ENCODE measurements at places on chromosomes 12 and 14.
A peak's percentile ranks its signal among the peaks of the same experiment; 100 is the strongest.

DNA sequence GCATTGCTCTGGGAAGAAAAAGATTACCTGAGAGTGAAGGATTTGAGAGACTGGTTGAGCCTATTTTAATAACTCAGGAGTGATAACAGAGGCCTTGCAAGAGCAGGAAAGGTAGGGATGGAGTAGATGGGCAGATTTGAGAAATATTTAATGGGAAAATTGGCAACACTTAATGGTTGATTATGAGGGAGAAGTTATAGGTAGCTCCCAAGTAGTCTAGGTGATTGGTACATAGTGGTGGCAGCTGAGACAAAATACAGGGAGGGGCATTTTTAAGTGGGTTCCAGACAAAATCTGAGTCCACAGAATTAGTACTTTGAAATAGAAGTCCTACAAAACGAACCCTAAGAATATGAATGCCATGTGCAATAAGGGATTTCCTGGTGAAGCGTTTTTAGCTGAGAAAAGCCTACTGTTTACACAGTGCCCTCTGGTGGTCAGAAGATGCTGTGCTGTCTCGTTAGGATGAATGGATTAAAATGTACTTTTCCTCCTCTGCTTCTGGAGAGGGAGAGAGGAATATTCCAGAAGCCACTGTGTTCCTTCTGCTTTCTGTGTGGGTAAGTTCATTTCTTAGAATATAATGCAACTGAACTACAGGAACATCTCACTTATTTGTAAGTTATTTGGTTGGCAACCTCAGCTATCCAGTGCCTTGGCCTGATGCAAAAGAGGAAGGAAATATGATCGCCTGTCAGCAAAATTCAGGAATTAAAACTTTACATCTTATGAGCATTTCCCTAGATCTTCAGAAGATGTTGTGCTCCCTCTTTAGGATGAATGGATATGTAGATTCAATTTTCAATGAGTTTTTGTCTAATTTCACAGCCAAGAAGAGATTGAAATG is 6.5 kb downstream of the ZBTB1 start:
- peak; percentile 74 for DNase-seq

DNA sequence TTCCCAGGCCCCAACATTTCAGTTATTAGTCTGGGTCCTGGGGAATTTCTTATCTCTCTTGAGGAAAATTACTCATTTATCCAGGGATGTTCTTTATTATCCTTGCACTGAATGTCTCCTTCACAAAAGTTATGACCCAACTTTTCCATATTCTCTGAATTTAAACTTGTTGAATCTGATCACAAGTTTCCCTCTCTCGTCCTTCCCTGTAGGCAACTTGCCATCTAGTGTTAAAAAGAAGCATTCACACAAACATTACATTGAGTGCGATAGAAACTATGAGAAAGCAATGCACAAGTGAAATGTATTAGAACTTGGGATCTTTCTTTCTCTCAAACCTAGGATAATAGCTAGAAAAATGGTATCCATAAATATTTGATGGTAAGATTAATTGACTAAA is 608.4 kb downstream of the FSCB start:
- no peak for DNase-seq

- DNase-seq, result no peak
These were observed 73.3 kb downstream of the ERC1 start for GRCh38 chr12:1064317-1064716.

DNA sequence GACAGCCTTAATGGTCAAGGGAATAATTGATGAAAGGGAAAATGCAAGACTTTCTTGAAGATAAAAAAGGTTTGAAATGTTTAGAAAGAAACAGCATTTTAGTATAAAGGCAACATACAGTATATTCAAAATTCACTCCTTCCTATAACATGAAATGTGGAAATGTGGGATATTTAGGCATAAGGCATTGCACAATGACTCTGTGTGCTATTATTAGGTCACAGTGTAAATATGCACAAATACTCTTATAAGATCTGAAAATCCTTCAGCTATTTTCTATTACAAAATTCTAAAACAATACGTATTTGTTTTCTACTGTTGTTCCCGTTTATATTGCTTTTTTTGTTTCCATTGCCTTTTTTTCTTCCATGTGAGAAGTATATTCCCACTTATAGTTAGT is 127.7 kb downstream of the SLC16A7 start:
- no peak for DNase-seq

DNA sequence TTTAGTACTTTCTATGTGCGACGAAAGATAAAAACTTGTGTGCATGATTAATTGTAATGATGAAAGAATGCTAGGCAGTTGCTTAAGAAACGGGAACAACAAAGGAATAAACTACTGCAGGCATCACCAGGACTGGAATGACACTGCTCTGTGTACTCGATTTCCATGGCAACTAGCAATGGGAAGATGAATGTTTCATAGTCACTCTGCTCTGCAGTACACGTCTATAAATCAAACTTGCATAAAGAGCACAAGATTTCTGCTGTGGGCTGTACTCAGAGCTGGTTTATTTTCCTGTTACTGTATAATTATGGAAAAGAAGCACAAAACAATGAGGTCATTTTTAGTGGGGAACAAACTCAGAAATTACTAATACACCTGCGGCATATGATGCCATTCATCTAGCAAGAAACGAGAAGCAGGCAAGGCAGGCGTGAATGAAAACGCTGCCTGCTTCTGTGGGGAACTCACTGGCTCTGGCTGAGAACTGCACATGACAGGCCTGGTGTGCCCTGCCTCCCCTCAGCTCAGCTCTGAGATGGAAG is 41.8 kb downstream of the EFCAB11 start:
- DNase-seq, result peak; percentile 63

DNA sequence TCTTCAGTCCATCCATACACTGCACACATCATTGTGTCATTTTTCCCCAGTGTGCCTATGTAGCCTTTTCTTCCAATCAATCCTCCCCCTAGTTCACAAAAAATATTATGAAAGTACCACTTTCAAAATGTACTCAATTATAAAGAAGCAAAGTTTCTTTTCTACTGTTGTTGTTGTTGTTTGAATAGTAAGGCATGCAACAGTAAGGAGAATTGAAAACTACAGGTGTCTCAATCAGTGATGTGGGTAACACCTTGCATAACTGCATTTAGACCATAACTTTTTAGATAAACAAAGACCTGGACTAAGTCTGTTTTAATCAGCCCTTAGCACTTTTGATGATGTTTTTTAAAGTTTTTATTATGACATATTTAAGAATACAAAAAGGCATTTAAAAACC is 104.4 kb downstream of the EML5 start:
- DNase-seq, result no peak

DNA sequence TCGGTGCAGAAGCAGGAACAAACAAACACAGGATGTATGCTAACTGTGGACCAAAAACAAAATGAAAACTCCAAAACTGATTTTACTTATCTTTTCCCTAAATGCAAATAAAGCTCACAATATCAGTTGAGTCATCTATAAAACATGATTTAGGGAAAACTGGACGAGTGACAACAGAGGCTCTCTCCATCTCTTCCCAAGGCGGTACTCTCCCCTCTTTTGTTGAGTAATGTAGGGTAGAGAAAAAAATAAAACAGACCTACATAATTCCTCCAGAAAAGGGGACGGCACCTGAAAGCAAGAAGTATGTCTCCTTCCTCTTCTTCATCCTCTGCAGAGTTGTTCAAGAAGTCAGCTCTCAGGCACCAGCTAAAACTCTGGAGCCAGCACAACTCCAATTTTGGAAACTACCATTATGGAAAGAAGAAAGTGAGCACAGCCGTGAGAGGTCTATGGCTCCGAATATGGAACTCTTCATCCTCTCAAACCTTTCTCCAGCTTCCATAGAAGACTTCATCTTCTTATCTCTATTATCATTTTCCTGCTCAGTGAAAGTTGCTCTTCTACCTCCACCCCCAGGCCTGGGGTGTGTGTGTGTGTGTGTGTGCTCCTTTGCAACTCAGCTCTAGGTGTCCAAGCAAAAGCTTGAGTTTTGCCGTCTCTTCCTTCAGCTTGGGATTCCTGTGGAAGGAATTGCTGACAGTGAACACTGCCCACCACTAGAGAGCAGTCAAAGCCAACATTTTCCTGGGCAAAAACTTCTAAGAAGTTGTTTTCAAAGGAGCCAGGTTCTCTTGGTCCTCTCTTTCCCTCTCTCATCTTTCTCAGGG is 155.4 kb downstream of the DIO2 start:
- peak; percentile 77 for DNase-seq

GRCh38 chr14:92317511-92317910 is 5.5 kb upstream of the SLC24A4 start:
- DNase-seq, result no peak

DNA sequence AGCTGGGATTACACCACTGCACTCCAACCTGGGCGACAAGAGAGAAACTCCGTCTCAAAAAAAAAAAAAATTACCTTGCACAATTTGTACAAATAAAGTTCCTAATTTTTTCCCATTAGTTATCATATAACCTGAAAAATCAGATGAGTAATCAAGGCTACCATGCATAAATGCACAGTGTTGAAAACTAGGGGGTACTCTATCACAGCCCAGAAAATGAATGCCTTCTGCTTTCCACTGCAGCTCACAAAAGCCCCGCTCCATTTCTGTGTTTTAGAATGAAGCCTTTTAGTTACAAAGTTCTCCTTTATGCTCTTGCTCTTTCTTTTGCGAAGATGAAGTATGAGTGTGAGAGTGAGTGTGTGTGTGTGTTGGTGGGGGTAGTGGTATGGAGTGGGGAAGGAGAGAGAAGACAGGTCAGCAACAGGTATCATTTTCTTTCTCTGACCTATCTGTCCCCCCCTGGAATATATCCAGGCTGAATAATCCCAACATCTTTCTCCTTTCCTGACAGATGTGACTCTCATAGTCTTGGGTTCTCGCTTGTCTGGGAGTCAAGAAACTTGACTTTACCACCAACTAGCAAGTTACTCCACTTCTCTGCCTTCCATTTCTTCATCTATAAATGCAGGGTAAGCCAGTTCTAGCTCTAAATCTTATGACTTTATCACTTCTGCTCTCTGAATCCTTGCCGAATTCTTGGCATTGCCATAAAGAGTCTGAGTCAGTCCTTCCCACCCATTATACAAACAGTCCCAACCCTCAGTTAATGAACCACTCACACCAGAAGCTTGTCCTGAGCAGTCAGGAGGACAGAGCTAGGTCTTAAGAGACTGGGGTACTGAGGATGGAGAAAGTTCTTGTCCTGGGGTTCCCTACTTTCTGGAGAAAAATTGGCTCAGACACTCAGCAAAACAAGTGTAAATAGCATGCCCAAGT is 16.1 kb downstream of the BIN2 start:
- DNase-seq, result no peak

- DNase-seq, result no peak
These were observed 45.0 kb downstream of the LRTM2 start for GRCh38 chr12:1865284-1865866.

GRCh38 chr14:29820785-29821184 is 106.9 kb downstream of the PRKD1 start:
- DNase-seq, result no peak

DNA sequence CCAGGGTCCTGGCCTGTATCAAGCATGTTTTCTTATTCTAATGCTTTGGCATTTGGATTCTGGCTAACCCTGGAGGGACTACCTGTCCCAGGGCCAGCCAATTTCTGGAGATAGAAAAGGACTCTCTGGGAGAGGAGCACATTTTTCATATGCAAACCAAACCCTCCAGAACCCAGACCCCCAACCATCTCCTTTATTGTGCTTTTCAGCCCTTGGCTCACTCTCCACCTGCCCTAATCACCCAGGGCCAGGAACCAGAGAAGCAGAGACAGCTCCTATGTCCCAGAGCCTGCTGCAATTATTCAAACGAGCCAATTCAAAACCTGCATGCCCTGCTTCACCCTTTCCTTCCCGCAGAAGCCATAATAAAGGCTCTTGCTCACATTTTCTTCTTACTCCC is 23.8 kb downstream of the HSPB8 start:
- DNase-seq, result peak; percentile 84

DNA sequence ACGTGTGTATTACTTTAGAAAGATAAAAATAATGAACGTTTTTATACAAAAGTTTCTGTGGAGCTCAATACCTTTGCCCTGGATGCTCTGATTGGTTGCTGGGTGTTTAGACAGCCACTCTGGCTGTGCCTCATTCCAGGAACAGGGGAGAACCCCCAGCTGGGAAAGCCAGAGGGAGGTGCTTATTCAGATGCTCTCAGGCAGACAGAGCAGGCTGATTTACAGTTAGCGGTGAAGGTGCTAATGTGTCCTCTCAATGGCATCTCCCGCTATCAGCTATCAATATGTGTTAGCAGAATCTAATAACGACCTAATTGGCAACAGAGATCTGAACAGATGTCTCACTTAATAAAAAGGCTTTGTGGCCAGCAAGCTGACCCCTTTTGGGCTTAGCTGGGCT is 402.3 kb downstream of the NUAK1 start:
- DNase-seq, result no peak

GRCh38 chr12:13071305-13072280 is 27.4 kb downstream of the FAM234B start:
- DNase-seq, result no peak

DNA sequence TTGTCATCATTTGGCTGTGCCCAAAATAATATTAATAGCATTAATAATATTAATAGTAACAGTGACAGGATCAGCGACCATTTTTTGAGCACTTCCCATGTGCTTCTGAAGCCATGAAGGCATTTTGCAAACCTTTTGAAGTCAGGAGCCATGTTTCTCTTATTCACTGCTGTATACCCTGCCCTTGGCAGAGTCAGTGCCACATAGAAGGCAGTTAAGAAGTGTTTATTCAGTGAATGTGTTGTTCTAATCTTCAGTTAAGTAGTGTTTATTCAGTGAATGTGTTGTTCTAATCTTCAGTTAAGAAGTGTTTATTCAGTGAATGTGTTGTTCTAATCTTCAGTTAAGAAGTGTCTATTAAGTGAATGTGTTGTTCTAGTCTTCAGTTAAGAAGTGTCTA is 319.7 kb upstream of the NAV3 start:
- DNase-seq, result no peak

DNA sequence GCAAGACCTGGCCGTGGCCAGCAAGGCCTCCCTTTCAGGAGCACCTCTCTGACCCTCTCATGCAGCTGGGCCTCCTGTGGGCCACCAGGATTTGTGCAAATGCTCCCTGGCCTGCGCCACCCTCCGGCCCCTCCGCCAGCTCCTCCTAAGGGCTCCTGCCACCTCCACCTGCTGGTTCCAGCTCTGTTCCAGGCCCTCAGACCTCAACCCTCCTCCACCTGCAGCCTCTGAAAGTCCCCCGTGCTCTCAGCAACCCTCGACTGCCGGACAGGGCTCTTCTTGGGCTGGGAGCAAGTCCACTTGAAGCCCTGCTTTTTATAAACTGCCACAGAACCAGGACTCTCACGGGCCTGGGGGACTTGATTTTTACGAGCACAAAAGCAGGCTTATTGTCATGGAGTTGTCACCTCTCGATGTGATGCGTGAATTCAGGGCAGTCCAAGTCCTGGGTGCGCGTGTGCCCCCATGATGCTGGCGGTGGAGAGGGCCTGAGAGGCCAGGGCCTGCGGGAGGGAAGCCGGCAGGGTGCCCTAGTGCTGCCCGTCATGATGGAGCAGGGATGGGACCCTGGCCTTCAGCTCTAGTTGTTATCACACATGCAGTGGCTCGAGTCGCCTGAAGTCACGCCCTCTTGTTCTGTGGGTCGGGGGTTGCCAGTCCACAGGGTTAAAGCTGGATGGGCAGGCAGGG is 9.1 kb downstream of the TEDC1 start:
- no peak for DNase-seq
